ENCODE measurements at places on chromosomes 2 and 18.

GRCh38 chr2:110858993-110859701, 126.8 kb downstream of the ACOXL start:
- DNase-seq, result no peak

GRCh38 chr2:69087211-69087911, 74.4 kb downstream of the ANTXR1 start:
- no peak for DNase-seq

- DNase-seq, result no peak
Measured at GRCh38 chr2:74514368-74515270, at the start of gene TLX2. TLX2 (plus strand) TSS chr2:74514450; CDS start chr2:74514807, 357 bp downstream.

DNA sequence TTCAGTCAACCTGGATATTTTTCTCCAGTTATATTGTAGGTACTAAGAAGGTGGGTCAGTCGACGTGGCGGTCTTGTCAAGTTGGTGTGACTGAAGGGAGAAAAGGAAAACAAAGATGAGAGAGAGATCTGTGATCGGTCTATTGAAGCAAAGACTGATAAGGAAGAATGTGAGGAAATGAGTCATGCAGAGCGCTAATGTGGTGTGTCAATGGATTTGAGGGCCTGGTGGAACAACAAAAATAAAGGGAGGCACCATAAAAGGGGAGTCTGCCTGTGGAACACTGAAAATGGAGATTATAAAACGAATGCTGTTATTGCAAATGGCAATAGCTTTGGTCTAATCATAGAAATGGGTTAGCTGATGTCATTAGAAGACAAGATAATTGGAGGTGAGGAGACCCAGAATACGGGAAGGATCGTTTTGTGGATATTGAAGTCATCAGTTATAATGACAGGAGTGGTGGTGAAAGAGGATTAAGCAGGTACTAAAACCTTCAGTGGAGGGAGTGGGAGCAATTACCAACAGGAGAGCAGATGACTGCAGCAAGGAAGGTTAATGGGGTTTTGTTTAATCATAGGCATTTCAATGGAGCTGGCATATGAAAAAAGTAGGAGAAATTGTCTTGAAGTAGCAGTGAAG, 599.1 kb upstream of the FSHR start:
- no peak for DNase-seq

GRCh38 chr2:120398996-120399888, 53.3 kb downstream of the INHBB start:
- no peak for DNase-seq

- DNase-seq, result no peak
Measured at GRCh38 chr2:76461431-76461830, 750.7 kb upstream of the GCFC2 start.

- no peak for DNase-seq
Measured at GRCh38 chr2:98177286-98177685, 90.3 kb downstream of the VWA3B start.

DNA sequence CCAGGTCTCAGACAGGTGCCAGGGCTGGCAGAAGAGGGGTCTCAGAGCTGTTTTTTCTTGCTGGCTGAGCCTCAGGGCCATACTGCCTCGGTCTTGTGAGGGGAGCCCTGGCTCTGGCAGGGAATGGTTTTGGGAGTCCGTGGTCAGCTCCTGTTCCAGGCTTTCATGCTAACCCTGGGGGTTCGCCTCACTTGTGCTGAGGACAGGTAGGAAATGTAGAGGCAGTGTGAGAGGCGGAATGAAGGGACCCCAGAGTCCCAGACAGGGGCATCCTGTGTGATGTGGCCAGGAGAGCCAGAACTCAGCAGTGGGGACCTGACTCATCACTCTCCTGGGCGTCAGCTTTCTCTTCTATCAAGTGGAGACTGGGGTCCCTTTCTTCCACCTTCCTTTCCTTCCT, 5.7 kb upstream of the CELF4 start:
- DNase-seq, result no peak

Measured in activated naive CD4-positive, alpha-beta T cell treated with anti-CD3 and anti-CD28 coated beads, Interleukin-2, amount 10 ng/mL, durations not matched to agents 7 days and 5 days (primary cell).